Iris pigment epithelial cell (primary cell): ENCODE measurements at places on chromosomes 1 and 21.

GRCh38 chr1:212987702-212988322 is 27.9 kb downstream of the ANGEL2 start:
- peak; percentile 62 for DNase-seq

GRCh38 chr1:70083519-70083918 is 121.9 kb downstream of the LRRC40 start:
- DNase-seq, result no peak

GRCh38 chr1:213394837-213395236 is 343.8 kb downstream of the RPS6KC1 start:
- DNase-seq, result no peak

GRCh38 chr21:38334866-38335265 is 78.1 kb downstream of the KCNJ15 start:
- DNase-seq, result no peak

DNA sequence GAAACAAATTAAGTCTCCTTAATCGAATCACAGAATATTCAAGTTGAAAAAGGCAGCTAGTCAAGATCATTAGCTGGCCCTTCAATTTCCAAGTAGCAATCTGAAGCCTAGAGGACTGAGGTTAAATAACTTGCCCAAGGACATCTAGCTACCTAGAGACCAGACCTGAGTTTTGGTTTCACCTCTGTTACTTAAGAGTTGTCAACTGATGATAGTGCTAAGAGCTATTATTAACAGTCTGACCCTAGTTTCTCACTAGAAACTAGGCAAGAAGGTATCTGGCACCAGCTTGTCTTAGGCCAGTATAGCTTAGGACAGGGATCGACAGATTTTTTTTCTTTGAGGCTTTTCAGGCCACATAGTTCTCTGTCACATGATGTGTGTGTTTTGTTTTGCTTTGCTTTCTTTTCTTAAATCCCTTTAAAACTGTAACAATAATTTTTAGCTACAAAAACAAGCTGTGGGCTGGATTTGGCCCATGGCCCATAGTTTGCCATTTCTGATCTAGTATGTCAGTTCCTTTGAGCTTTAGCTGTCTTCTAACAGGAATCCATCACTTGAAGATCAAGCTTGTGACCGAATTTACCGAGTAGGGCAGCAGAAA is 23.2 kb downstream of the TRIM45 start:
- peak; percentile 76 for DNase-seq

DNA sequence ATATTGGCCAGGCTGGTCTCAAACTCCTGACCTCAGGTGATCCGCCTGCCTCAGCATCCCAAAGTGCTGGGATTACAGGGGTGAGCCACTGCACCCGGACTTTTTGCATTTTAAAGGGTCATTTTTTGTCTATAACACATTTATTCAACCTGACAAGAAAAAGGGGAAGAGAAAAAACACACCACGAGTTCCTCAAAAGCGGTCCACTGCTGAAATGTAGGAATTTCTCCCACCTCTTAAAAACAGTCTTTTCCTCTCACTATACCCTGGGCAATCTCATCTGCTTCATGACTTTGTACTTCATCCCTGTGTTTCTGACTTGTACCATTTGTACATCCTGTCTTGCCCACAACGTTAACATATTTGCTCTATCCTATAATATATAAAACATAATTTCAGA is 413.3 kb upstream of the PTBP2 start:
- DNase-seq, result no peak

DNA sequence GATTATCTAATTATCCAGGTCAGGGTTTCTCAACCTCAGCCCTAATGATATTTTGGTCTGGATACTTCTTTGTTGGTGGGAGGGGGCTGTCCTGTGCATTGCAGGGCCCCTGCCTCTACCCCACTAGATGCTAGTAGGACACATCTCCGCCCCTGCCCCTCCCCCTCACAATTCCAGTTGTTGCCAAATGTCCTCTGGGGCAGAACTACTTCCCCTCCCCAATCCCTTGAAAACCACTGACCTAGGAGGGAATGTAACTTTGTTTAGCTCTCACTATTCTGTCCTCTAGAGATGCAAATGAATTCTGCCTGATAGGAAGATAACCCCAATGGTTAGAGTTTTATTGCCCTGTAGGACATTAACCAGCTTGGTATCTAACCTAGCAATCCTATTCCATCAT is 8.1 kb downstream of the CACNA1S start:
- DNase-seq, result no peak
